Ascending aorta (tissue), 2 donors: ENCODE measurements at places on chromosomes 3 and 15.

GRCh38 chr3:32249184-32249782 lies 10.8 kb downstream of the CMTM8 start:
- H3K36me3 ChIP-seq = no peaks in the 10 kb centered on the region
- no peaks in the 10 kb centered on the region for H3K27me3 ChIP-seq
- no peak for DNase-seq
- no peak overlapping the region for H3K27ac ChIP-seq
- no peaks in the 10 kb centered on the region for H3K4me1 ChIP-seq
- H3K4me3 ChIP-seq = no peak overlapping the region

GRCh38 chr3:129598000-129598381 lies 8.5 kb downstream of the PLXND1 start:
- no peaks in the 10 kb centered on the region for H3K36me3 ChIP-seq
- no peaks in the 10 kb centered on the region for H3K27me3 ChIP-seq
- peak overlapping the region; percentile 92 for H3K27ac ChIP-seq
- H3K4me1 ChIP-seq = peaks cover 83% of the 10 kb centered on the region

DNA sequence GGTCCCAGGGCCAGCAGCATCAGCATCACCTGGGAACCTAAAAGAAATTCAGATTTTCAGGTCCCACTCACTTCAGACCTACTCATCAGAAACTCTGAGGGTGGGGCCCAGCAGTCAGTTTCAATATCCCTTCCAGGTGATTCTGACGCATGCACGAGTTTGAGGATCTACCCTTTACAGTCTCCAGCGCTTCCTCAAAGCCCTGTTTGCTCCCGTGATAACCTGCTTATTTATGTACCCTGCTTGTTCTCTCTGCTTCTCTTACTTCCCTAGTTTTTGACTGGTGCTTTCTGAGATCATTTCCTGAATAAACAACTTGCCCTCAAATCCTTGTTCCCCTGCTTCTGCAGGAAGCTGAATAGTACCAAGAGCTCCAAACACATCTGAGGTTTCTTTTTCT lies 245.3 kb downstream of the ZNF621 start:
- H3K4me3 ChIP-seq = no peak overlapping the region
- no peaks in the 10 kb centered on the region for H3K27me3 ChIP-seq
- peak overlapping the region; percentile 4 for H3K27ac ChIP-seq
- DNase-seq = no peak

GRCh38 chr3:63693351-63693750 lies 40.9 kb downstream of the SNTN start:
- no peaks in the 10 kb centered on the region for H3K4me1 ChIP-seq
- H3K4me3 ChIP-seq = no peak overlapping the region
- no peak for DNase-seq
- H3K36me3 ChIP-seq = no peaks in the 10 kb centered on the region
- no peaks in the 10 kb centered on the region for H3K27me3 ChIP-seq

DNA sequence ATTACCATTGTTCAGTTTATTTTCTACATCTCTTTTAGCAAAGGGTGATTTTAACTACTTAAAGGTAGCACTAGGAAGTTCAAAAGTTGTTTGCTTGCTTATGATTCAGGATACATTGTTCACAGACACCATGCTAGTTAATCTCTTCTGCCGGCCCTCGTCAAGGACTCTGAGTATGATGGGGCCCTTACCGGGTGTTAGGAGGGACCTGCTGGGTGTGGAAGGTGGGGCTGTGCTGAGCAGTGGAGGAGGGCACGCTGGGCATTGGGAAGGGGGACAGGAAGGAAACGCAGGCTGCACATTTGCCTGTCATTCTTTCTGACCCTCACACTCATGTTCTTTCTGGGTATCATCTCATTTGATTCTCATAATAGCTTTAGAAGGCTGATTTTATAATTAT lies 65.1 kb upstream of the MYZAP start:
- H3K36me3 ChIP-seq = peaks cover 3% of the 10 kb centered on the region
- H3K27ac ChIP-seq = no peak overlapping the region
- no peak for DNase-seq
- no peaks in the 10 kb centered on the region for H3K4me1 ChIP-seq

- H3K4me1 ChIP-seq = no peaks in the 10 kb centered on the region
- no peak overlapping the region for H3K4me3 ChIP-seq
- no peaks in the 10 kb centered on the region for H3K27me3 ChIP-seq
Measured at GRCh38 chr15:92392462-92392861, 1.2 kb upstream of the ST8SIA2 start.

DNA sequence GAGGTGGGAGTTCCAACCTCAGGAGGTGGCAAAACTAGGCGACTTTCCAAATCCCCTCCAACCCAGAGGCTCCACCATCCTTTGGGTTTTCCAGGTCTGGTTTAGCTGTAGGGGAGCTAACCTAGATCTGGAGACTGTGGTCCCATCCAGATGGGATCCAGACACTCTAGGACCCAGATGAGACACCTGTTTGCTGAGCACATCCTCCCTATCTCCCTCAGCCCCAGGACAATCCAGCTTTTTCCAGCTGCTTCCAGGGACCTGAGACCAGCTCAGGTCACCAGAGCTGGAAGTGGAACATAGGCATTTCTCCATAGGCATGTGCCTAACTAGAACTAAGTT lies 18.2 kb downstream of the CRTAP start:
- H3K27ac ChIP-seq = peak overlapping the region; percentile 43
- DNase-seq = no peak
- no peaks in the 10 kb centered on the region for H3K27me3 ChIP-seq
- peaks cover 75% of the 10 kb centered on the region for H3K36me3 ChIP-seq
- no peak overlapping the region for H3K4me3 ChIP-seq

GRCh38 chr3:42061713-42062380 lies 29.3 kb upstream of the TRAK1 start:
- H3K27me3 ChIP-seq = no peaks in the 10 kb centered on the region
- peak; percentile 90 for DNase-seq
- H3K4me3 ChIP-seq = peak overlapping the region; percentile 41
- H3K4me1 ChIP-seq = peaks cover 25% of the 10 kb centered on the region
- no peaks in the 10 kb centered on the region for H3K36me3 ChIP-seq

GRCh38 chr3:182117583-182117982 lies 405.9 kb downstream of the SOX2 start:
- H3K36me3 ChIP-seq = no peaks in the 10 kb centered on the region
- no peak for DNase-seq
- no peak overlapping the region for H3K4me3 ChIP-seq
- H3K27ac ChIP-seq = no peak overlapping the region
- no peaks in the 10 kb centered on the region for H3K4me1 ChIP-seq
